ENCODE measurements at places on chromosomes 1 and 21.

- DNase-seq = no peak
These were observed 21.4 kb upstream of the LRRC38 start for GRCh38 chr1:13535227-13535626.

DNA sequence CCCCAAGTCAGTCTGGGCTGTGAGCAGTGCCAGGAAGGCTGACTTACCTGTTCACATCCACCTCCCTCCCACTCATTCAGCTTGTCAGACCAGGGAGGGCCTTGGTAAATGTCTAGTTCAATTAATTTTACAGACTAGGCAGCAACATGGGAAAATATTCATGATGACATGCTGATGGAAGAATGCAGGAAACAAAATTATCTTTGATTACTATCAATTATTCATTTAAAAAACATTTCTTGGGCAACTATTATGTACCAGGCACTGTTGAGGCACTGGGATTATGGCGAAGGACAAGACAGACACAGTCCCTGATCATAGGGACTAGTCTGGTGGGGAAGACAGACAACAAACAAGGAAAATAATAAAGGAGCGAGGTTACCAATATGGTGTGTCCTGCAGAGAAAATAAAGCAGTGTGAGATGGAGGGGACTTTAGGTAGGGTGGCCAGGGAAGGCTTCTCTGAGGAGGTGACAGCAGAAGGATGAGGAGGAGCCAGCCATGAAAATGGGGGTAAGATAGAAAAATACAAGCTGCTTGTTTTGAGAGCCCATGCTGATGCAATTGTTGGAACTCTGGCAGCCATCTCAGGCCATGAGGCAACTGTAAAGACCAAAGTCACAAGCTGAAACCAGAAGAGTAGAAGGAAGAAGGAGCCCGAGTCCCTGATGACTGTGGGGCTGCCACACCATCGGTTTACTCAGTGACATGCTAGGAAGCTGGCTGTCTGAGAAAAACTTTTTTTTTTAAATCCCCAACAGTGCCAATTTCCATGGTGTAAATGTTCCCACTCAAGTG lies 14.0 kb downstream of the TRIM62 start:
- no peak for DNase-seq

DNA sequence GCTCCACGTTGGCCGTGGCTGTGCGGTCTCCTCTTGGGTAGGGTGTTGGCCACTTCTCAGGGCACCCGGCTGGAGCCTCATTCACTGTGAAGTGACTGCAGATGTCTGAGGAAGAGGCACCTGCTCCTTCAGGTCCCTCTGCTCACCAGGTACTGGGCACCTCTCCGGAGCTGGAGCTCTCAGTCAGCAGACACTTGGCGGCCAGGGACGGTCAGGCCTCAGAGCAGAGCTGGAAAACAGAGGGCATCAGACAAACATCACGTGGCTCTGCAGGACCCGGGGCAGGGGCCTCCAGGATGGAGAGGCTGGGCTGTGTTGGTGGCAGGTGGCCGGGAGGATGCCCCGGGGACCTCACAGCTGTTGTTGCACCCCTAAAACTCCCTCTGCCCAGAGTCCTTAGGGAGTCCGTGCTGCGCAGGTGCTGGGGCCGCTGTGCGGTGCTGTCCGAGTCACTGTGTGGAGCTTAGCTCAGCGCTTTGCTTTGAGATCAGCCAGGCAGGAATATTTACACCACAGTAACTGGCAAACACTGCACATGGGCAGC lies 59.7 kb downstream of the SLX9 start:
- DNase-seq = no peak

DNA sequence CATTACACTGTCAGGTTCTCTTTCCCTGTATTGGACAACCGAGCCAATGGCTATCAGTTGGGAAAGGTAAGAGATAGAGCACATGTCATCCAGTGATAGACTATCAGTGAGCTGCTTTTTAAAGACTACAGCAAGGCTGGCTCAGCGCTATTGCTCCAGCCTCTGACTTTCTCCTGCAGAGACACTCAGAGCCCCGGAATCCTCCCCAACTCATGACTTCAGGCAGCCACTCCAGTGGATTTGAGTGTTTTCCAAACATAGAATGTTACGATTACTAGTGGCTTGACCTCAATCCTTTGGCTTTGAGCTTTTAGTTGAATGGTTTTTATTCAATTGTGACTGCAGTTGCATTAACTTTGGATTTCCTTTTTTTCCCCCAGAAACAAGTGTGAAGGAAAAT lies 331.9 kb downstream of the DISC1 start:
- no peak for DNase-seq

DNA sequence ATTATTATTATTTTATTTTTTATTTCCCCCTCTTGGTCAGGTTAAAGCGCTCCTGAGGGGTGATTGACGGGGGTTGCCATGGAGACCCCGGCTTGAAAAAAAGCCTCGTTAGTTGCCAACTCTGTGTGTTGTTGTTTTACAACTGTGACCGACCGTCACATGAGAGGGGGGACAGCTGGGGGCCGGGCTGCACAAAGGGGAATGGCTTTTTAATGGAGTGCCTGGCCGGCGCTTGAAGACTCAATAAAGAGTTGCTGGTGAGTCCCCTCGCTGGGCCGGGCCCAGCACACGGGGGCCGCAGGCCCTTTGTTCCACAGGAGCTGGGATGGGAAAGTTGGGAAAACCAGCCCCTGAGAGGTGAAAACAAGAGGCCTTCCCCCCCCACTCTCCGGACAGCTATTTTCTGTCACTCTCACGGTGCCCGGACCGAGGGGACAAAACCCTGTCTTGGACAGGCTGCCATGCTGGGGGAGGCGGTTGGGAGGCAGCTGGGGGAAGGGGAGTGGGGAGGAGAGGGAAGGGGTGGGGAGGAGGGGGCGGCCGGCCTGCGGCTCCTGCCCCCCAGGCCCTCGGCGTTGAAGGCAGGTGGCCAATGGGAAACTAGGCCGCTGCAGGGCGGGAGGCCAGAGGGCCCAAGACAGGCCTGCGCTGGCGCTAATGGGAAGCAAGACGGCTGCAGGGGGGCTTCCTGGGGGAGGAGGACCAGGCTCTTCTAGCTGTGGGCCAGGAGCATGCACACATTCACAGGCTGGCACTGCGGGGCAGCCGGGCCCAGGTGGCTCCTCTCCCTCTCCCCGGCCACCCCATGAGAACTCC lies 67.6 kb downstream of the CASZ1 start:
- no peak for DNase-seq

DNA sequence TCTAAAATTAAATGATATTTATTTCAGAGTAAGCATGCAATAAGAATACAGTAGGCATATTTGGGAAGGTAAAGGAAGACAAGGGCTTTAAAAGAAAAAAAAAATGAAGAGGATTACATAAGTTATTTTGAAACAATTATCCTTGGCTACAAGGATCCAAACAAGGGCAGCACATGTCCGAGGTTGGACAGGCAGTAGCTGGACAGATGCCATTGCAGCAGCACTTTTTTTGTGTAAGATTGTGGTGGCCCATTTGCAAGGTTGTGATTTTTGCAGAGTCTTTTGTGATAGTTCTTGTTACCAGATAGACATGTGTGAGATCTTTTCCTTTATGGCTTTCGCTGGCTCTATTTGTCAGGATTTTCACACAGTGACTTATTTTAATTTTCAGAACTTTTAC lies 89.4 kb upstream of the COG2 start:
- no peak for DNase-seq

- no peak for DNase-seq
These were observed 76.0 kb downstream of the MAN1C1 start for GRCh38 chr1:25692560-25692959.

- DNase-seq = no peak
These were observed 10.1 kb upstream of the SAMD11 start for GRCh38 chr1:913491-914130.

GRCh38 chr1:27454610-27455009 lies 35.4 kb downstream of the WASF2 start:
- no peak for DNase-seq

DNA sequence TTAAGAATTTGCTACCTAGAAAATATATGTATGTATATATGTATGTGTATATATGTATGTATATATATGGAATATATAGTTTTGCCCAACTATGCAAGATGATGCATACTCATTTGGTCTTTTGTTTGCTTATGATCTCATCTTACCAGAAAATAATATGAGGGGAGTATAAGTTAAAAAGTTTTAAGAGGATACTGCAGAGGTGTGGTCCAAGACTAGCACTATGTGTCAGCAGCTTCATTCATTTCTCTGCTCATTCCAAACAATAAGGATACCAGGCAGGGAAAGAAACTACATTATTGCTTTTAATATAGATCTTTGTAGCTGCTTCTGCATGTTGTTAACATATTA lies 22.8 kb downstream of the RCOR3 start:
- no peak for DNase-seq

- no peak for DNase-seq
These were observed 10.9 kb downstream of the IRF2BP2 start for GRCh38 chr1:234598974-234599616.

- DNase-seq = no peak
These were observed 3.9 kb downstream of the ID3 start for GRCh38 chr1:23555270-23555985.

GRCh38 chr1:29256979-29257804 lies 20.9 kb downstream of the PTPRU start:
- no peak for DNase-seq

DNA sequence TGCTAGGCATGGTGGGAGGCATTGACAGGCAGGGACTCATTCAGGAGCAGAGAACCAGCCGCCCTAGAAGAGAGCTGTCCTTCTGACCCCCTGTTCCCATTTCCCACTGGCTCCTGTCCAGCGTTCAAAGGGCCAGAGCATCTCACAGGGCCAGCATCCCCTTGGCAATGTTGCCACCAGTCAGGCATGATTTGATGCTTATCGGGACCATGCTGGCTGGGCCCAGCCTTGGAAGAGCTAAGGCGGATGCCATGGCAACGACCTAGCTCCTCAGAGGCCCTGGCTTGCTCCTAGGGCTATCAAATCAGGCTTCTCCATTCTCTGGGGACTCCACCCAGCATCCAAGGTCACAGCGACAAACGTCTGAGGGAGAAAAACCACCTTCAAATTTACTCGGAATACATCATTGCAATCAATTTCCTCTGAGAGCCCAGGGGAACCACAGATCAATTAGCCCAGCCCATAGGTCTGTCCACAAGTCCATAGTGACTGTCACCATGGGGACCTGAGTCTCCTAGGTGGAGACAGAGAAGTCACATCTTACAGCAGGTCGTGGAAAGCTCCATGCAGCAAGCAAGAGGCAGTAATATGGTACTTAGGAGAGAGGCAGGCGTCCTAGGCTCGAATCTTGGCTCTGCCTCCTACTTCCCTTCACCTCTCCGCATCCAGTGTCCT lies 14.1 kb upstream of the VWA5B1 start:
- DNase-seq = no peak

DNA sequence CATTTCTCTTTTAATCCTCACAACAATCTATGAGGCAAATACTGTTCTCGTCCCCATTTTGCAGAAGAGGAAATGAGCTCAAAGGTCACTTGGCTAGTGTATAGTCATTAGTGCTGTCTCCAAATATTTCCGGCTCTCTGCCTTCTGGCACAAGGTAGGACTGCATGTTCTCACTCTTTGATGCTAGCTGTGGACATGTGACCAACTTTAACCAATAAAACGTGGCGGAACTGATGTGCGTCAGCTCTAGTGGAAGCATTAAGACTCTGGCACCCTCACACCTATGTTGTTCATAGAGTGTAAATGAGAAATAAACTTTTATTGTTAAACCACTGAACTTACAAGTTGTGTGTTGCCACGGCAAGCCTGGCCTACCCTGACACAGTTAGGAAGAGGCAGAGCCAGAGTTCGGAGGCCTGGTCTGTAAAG lies 5.0 kb upstream of the KIF21B start:
- no peak for DNase-seq

GRCh38 chr1:25095635-25096200 lies 136.6 kb downstream of the SYF2 start:
- no peak for DNase-seq

GRCh38 chr1:15803380-15803779 lies 4.1 kb downstream of the UQCRHL start:
- DNase-seq = no peak

DNA sequence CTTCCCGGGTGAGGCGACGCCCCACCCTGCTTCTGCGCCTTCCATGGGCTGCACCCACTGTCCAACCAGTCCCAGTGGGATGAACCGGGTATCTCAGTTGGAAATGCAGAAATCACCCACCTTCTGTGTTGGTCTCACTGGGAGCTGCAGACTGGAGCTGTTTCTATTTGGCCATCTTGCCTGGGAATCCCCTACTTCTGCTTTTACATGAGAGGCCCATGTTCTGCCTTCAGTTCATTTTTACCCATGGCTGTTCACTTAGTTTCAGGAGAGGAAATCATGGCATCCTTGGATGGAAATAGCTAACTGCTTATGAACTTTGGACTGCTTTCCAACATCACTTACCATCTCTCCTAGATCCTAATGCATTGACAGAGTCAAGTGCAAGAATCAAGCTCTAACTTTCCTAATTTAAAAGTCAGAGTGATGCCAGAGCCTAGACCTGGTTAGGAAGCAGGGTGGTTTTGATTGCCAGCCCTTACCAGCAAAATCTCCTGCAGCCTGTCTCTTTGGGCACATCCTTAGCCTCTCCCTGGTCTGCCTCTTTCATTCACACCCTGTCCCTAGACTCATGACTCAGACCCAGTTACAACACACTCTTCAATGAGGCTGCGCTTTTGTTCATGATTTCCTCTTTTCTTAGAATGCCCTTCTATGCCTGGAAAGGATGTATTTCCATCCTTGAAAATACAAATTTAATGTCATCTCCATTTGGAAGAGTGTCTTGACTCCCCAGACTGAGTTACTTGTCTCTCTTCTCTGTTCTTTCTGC lies 137.2 kb downstream of the KCTD3 start:
- no peak for DNase-seq

DNA sequence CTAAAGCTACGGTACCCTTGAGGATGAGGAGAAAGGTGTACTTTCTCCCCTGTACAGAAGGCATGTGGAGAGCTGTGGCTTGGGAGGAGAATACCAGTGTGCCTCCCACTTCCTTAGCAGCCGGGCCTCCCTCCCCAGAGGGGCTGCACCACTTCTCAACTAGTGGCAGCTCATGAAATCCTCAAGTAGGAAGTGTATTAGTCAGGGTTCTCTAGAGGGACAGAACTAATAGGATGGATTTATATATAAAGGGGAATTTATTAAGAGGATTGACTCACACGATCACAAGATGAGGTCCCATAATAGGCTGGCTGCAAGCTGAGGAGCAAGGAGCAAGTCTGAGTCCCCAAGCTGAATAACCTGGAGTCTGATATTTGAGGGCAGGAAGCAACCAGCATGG lies 53.1 kb upstream of the PPP2R5A start:
- no peak for DNase-seq

GRCh38 chr1:206555473-206555935 lies 48.2 kb downstream of the RASSF5 start:
- no peak for DNase-seq

GRCh38 chr1:201356236-201356635 lies 21.2 kb downstream of the TNNT2 start:
- DNase-seq = no peak

DNA sequence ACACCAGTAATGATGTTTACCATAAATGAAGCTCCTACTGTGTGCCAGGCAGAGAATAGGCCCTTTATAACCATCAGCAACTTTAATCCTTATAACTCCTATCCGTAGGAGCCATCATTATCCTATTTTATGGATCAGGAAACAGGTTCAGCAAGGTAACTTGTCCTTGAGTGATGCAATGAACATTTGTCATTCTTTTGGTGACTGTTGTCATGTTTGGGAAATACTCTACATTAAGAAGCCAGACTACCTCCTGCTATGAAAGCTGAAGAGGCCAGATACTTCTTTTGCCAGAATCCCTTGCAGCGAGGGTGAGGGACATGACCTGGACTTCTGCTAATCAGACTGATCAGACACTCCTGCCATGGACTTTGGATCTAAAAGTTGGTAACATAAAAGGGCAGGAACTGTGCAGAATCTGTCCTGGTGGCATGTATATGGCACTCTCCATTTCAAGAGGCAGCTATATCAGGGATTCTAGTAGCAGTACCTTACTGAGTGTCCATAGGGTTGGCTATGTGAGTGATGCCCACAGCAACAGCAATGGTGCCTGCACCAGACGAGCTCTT lies 33.1 kb upstream of the SRRM1 start:
- no peak for DNase-seq

All from GM12891 (cell line).